ENCODE measurements at places on chromosomes 2 and 18. TPM values are rescaled to one million over a fixed set of nuclear protein-coding genes. Genes with fewer than 3 reads are reported as not detected.

DNA sequence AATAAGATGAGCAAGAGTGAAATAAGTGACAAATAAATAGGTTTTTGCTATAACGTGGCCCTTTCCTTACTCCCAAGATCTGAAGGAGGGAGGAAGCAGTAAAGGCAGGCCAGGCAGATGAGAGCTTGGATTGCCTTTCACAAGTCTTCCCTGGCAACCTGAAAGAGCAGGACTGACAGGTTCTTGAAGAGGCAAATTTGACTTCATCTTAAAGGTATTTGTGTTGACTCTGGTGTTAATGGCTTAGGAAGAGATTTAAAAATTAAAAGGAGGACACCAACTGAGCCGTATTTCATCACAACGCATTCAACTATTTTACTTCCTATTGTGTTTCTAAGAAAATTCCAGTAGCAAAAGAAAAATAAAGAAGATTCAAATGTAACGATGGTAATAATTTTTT lies 3.2 kb downstream of the STRN start:
- DNase-seq: peak; percentile 55
- H3K36me3 ChIP-seq: no peaks in the 10 kb centered on the region
- H3K27ac ChIP-seq: no peak overlapping the region

Gene MAL
- not detected for total RNA-seq

Gene PFN4
- not detected for total RNA-seq

DNA sequence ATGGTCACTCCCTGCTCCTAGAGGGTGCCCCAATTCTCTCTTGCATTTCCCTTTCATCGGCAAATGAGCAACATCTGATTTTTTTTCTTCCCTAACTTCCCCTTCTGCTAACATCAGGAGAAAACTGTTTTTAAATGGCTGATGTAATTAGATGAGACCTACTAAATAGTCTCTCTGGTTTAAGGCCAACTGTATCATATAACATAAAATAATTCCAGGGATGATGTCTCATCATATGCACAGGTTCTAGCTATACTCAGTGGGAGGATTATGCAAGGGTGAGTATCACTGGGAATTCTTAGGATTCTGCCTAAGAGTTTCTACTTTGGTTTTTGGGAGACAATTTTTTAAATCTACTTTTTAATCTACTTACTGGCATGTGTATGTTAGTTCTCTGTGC lies 193.4 kb downstream of the PARD3B start:
- H3K27ac ChIP-seq: no peak overlapping the region
- H3K4me1 ChIP-seq: no peaks in the 10 kb centered on the region
- no peaks in the 10 kb centered on the region for H3K27me3 ChIP-seq
- H3K4me3 ChIP-seq: no peak overlapping the region
- H3K36me3 ChIP-seq: no peaks in the 10 kb centered on the region
- no peak for DNase-seq

- H3K27ac ChIP-seq: no peak overlapping the region
- H3K27me3 ChIP-seq: no peaks in the 10 kb centered on the region
- no peak overlapping the region for H3K4me3 ChIP-seq
- no peak for DNase-seq
- no peaks in the 10 kb centered on the region for H3K4me1 ChIP-seq
Observed at GRCh38 chr2:103448495-103448894, 686.7 kb downstream of the TMEM182 start.

DNA sequence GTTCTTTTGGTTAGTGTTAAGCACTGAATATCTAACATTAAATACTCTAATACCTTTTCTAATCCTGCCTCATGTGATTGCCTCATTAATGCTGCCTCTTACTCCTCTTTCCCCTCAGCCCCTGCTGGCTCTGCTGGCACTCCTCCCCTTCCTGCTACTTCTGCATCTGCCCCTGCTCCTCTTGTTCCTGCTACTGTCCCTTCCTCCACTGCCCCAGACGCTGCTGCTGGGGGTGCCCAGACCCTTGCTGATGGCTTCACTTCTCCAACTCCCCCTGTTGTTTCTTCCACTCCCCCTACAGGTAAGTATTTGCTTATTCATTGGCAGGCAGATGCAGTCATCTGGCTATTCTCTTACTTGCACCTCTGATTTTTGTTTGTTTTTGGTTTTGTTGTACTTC lies 68.5 kb downstream of the ABI2 start:
- H3K4me3 ChIP-seq: no peak overlapping the region
- H3K36me3 ChIP-seq: peaks cover 4% of the 10 kb centered on the region
- H3K27me3 ChIP-seq: no peaks in the 10 kb centered on the region
- no peak overlapping the region for H3K27ac ChIP-seq
- H3K4me1 ChIP-seq: no peaks in the 10 kb centered on the region

Gene CABYR
- total RNA-seq: 0.51 TPM

GRCh38 chr2:106970471-106971261 lies 84.7 kb upstream of the ST6GAL2 start:
- no peak overlapping the region for H3K4me3 ChIP-seq
- no peaks in the 10 kb centered on the region for H3K27me3 ChIP-seq
- no peak for DNase-seq
- no peak overlapping the region for H3K27ac ChIP-seq
- no peaks in the 10 kb centered on the region for H3K4me1 ChIP-seq
- no peaks in the 10 kb centered on the region for H3K36me3 ChIP-seq

Gene TMEM198
- 4.9 TPM for total RNA-seq

DNA sequence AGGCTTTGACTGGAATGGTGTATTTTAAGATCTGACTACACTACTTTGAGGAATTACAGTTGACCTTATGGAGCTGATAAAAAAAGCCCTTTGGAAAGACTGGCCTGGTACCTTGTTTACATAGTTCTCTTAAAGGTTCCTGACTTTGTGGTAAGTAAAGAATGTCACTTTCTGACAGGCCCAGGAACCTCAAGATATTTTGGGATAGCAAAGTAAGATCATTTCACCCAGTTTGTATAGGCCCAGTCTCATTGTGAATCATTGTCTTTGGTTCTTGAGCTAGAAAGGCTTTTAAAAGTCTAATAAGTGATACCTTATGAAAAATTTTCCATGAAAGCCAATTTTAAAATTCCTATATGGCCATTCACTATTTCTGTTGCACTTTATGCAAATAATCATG lies 316.3 kb upstream of the LRRTM4 start:
- H3K4me1 ChIP-seq: no peaks in the 10 kb centered on the region
- no peaks in the 10 kb centered on the region for H3K27me3 ChIP-seq
- H3K4me3 ChIP-seq: no peak overlapping the region
- no peak for DNase-seq
- no peaks in the 10 kb centered on the region for H3K36me3 ChIP-seq

Gene UGT1A3
- total RNA-seq: 0.30 TPM

Gene LOXHD1
- 1.2 TPM for total RNA-seq

Gene NFATC1
- total RNA-seq: 13.6 TPM

- no peaks in the 10 kb centered on the region for H3K4me1 ChIP-seq
- H3K36me3 ChIP-seq: no peaks in the 10 kb centered on the region
Observed at GRCh38 chr18:71398531-71398930, 1109.7 kb downstream of the SOCS6 start.

Gene HOXD12
- total RNA-seq: not detected

GRCh38 chr2:215973954-215974699 lies 39.2 kb downstream of the MREG start:
- no peak overlapping the region for H3K4me3 ChIP-seq
- no peaks in the 10 kb centered on the region for H3K27me3 ChIP-seq
- DNase-seq: peak; percentile 62

Gene HMSD
- total RNA-seq: 0.76 TPM

DNA sequence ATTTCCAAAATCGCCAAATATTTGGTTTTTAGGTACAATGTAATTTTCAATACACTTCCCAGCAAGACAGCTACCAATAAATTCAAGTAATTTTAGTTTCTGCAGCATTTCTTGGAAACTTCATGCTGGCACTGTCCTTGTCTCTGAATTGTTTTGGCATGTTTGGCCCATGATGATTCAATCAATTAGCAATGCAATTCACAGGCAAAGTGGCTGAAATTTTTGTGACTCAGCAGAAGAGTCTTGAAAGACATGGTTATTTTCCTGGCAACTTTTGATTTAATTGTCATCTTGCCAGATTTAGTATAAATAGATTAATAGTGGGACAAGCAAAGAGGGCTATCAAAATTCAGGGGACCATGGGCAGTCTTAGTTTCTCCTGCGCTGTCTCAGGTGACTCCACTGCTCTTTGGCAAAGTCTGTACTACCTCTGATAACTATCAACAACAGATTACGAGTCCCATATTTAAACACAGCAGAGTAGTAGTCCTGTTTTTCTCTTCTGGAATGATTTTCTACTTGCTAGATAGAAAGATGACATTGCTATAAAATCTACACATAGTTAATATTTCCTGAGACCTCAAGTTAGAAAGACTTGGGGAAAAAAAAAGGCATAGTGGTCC lies 88.9 kb upstream of the CYP26B1 start:
- peaks cover 6% of the 10 kb centered on the region for H3K4me1 ChIP-seq
- H3K27me3 ChIP-seq: no peaks in the 10 kb centered on the region
- DNase-seq: no peak
- H3K36me3 ChIP-seq: no peaks in the 10 kb centered on the region
- H3K4me3 ChIP-seq: no peak overlapping the region

- H3K27me3 ChIP-seq: no peaks in the 10 kb centered on the region
- H3K4me3 ChIP-seq: no peak overlapping the region
- no peaks in the 10 kb centered on the region for H3K4me1 ChIP-seq
- H3K36me3 ChIP-seq: peaks cover 64% of the 10 kb centered on the region
- no peak overlapping the region for H3K27ac ChIP-seq
- DNase-seq: no peak
Observed at GRCh38 chr2:202555356-202555755, 79.4 kb upstream of the FAM117B start.

Gene FIGN
- total RNA-seq: 4.3 TPM

- H3K36me3 ChIP-seq: no peaks in the 10 kb centered on the region
- no peak overlapping the region for H3K27ac ChIP-seq
- DNase-seq: peak; percentile 13
- H3K27me3 ChIP-seq: no peaks in the 10 kb centered on the region
- H3K4me1 ChIP-seq: peaks cover 16% of the 10 kb centered on the region
Observed at GRCh38 chr2:42841344-42841743, 49.0 kb upstream of the HAAO start.

- no peaks in the 10 kb centered on the region for H3K36me3 ChIP-seq
- no peaks in the 10 kb centered on the region for H3K4me1 ChIP-seq
- no peaks in the 10 kb centered on the region for H3K27me3 ChIP-seq
- H3K27ac ChIP-seq: no peak overlapping the region
- H3K4me3 ChIP-seq: no peak overlapping the region
- DNase-seq: no peak
Observed at GRCh38 chr18:42675810-42676209, 439.7 kb downstream of the RIT2 start.

DNA sequence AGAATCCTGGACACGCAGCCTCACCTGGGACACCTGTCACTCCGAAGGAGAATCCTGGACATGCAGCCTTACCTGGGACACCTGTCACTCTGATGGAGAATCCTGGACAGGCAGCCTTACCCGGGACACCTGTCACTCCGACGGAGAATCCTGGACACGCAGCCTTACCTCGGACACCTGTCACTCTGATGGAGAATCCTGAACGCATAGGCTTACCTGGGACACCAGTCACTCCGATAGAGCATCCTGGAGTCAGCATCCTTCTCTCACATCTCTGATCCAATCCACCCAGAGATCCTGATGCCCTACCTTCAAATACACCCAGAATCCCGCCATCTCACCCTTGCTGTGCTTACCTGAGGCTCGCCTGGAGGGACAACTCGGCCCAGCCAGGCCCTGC lies 154.9 kb downstream of the NDUFA10 start:
- no peaks in the 10 kb centered on the region for H3K27me3 ChIP-seq
- no peak for DNase-seq
- H3K27ac ChIP-seq: no peak overlapping the region
- H3K4me1 ChIP-seq: no peaks in the 10 kb centered on the region

DNA sequence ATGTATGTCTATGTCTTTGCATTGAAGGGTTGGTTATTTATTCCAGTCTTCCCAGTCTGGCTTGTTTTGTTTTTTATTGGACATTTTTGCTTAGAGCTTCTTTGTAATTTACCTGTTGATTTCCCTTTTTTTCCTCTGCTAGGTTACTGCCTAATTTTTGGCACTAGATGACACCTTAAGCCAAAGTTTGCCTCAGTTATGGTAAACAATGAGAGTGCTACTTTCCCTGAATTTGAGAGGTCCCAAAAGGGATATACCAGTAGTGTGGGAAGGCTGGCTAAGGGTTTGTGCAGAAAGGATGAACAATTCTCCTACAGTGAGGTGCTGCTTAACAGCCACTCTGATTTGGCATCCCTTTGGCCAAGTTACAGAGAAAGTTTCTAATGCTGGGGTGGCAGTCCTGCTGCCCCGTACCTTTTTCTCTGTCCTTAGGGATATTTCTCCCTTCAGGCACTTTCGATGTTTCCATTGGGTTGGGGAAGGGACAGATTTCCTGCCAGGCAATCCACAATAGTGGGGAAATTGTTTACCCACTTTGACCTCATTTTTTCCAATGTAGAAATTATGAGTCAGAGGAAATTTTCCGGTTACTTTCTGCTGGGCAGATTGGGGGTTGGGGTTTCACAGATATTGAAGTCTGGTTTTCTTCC lies 354.9 kb downstream of the PTPRM start:
- no peaks in the 10 kb centered on the region for H3K36me3 ChIP-seq
- H3K27ac ChIP-seq: peak overlapping the region; percentile 67
